Iris pigment epithelial cell (primary cell): ENCODE measurements at places on chromosomes 7 and 10.

GRCh38 chr7:3274131-3274530, 26.9 kb upstream of the SDK1 start:
- DNase-seq, result no peak

DNA sequence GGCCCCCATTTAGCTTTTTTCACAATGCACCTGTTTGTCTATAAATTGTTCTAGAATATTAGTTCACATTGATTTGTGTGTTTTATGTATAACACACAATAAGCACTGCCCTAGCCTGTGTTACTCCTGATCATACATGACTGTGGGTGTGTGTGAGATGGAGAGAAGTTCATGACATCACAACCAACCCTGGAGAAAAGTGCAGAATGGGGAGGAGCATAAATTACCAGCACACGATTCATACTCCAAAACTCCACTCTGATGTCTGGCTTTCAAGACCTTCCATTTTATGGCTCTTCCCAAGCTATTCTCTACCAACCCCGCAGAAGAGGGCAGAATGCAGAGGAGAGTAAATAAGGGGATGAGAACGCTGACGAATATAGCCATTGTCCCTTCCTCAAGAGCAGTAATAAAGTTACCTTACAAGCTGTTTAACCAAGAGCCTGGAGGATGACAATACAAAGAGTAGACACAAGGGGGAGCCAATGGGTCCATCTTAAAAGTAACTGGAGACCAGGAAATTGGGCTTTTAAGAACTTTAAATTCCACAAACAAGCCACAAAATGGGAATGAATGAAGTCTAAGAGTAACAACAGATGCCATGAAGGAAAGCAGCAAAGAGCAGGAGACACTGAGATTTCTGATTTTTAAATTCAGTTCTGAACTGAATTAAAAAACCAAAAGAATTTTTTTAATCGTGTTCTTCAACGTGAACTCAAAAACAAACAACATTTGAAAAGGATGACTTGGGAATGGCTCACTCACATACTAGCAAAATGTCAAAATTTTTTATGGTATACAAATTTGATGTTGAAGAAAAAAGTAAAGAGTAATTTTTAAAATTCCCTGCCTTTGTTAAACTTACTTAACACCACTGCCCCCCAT, 159.6 kb downstream of the PARD3 start:
- DNase-seq, result peak; percentile 72

DNA sequence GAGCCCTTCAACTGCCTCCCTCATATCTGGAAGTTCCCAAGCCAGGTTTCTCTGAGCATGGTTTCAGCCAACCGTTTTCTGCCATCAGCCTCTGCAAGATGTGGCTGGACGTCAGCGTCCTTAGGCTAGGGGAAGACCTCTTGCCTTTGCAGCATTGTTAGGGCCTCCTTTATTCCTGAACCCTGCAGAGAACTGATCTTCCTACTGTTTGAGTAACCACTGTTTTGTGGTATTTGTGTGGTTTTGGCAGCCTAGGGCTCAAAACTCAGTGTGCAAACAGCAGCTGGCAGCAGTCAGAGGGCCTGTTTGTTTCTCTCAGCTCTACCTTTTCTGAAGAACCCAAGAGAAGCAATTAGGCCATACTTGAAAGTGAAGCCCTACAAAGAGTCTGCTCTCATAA, 83.4 kb upstream of the SEMA3E start:
- DNase-seq, result peak; percentile 8

GRCh38 chr7:43538404-43538771, 44.5 kb upstream of the STK17A start:
- no peak for DNase-seq

GRCh38 chr10:21570761-21571521, 36.9 kb downstream of the MLLT10 start:
- no peak for DNase-seq

- peak; percentile 56 for DNase-seq
These were observed 103.9 kb downstream of the TNS3 start for GRCh38 chr7:47478017-47478344.

DNA sequence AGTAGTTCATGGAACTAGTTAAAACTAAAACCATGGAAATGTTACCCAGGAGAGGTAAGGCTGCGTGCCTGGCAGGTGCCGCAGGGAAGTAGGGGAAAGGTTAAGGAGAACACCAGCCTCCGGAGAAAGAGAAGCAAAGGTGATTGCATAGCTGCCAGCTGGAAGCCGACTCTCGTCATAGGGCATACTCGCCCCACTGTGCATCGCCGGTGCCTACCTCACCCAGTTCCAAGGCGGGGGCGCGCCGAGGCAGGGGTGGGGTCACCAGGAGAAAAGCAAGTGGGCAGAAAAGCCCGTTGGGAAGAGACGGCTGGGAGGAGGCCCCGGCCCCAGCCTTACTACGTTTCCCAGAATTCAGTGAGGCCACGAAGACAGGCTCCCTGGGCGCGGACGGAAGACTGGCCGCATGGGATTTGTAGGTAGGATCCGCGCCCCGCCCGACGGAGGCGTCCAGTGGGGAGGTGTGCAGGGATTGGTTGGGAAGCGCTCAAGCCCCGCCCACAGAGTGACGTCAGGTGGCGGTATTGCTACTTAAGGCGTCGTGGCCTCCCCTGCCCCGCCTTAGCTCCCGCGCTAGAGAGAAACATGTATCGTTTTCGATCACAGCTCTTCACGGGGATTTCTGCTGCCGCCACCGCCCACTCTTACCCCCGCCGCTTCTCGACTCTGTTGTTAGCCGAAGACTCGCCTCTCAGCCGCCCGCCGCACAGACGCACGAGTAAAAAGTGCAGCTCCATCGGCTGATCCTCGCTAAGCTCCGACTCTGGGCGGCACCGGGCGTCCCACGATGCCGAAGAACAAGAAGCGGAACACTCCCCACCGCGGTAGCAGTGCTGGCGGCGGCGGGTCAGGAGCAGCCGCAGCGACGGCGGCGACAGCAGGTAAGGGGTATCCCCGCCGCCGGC, at the start of gene IFRD1:
Gene IFRD1 (plus strand): TSS at position 559 of the 905 bp plus-strand sequence. CDS start 229 bp downstream, at position 788.
- peak; percentile 99 for DNase-seq

DNA sequence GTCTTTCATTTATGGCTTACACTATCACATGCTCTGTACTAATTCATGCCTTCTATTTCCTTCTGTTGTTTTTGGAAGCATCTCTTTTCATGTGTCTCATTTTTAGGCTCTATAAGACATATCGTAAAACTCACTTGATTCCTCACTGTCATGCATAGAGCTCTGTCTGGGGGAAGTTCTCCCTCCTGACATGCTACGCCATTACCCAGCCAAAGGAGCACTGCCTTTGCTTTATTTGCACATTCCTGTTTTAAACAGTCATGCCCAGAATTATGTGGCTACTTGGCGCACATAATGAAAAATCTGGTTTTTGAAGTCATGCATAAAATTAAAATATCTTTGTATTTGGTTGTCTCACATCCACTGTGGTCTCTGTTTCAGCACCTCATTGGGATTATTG, 17.6 kb upstream of the AKR1C3 start:
- no peak for DNase-seq

DNA sequence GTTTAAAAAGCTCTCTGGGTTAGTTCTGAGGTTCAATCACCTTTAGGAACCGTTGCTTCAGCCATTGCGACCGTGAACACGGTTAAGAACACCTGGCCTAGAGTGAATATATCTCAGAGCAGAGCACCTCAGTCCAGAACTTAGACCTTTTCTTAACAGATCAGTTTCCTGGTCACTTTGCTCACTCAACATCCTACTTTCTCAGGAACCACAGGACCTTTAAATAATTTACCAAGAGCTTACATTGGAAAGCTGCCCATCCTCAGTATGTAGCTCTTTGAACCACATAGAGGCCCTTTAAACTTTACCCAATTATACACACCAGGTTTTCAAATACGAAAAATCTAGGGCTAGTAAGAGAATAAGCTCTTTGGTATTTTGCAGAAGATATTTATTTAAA, 153.2 kb downstream of the NRBF2 start:
- peak; percentile 37 for DNase-seq

- no peak for DNase-seq
These were observed 142.7 kb downstream of the TRIL start for GRCh38 chr7:28815369-28815927.

DNA sequence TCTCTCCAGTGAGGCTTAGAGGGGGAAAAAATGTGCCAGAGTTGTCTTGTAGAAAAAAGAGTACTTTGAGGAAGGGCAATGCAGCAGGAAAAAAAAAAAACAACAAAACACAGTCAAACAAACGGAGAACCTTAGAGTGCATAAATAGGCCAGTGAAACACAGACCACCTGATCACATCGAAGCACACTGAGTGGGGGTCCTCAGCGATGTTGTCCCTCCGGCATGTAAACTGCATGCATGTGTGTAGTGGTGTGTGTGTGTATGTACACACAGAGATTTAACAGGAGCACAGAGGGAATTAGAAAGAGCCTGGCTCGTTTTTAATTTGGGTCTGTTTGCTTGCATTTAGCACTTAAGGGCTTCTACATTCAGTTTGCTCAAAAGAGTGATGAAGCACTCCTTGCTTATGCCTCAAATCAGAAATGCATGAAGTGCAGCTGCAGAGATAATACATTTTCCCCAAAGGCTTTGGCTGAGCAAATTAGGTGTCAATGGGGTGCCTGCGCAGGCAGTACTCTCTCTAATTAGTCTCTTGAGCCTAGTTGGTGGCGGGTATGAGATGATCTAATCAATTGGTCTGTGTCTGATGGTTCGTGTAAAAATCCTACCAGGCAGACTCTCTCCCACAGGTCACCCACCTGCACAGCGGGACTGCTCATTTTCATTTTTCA, 62.7 kb upstream of the FZD1 start:
- DNase-seq, result no peak
